ENCODE measurements at places on chromosomes 2 and 18. TPM values are rescaled to one million over a fixed set of nuclear protein-coding genes. Genes with fewer than 3 reads are reported as not detected.
A peak's percentile ranks its signal among the peaks of the same experiment; 100 is the strongest.

DNA sequence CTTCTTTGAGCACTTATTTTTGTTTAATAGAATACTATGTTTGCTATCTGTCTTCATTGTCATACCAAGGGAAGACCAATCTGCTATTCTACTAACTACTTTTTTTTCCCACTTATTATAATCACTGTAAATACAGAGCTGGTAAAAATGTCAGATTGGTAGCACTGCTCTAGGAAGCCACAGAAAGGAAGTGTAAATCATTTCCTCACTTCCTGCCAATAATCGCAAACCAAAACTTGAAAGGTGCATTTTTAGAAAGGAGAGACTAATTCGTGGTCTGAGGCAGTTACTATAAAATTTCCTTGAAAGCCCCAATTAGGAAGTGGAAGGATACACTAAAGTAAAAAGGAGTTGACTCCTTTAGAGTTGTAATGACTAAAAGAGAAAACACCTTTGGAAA, 13.9 kb upstream of the THSD7B start:
- DNase-seq: no peak

Gene IL1RL1
- 0.29 TPM for total RNA-seq

Gene SLC9A4
- total RNA-seq: not detected

Gene HOXD4
- 1.2 TPM for total RNA-seq

DNA sequence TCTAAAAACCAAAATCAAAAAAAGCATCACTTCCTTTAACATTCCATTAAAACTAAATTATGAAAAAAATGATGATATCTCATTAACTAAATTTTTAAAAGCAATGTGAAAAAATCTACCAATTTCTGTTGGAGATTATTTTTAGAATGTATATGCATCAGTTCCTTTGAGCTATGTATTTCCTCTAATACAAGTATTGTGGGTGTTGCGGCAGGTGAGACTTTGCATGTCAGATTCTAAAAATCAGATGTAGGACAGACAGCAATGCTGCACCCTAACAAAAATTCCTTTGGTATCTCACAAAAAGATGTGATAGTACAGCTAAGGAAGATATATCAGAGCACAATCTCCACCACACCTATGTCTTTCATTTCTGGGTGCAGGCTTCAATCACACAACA, 6.8 kb downstream of the MBD2 start:
- no peak for DNase-seq

Gene LMAN1
- total RNA-seq: 189 TPM

DNA sequence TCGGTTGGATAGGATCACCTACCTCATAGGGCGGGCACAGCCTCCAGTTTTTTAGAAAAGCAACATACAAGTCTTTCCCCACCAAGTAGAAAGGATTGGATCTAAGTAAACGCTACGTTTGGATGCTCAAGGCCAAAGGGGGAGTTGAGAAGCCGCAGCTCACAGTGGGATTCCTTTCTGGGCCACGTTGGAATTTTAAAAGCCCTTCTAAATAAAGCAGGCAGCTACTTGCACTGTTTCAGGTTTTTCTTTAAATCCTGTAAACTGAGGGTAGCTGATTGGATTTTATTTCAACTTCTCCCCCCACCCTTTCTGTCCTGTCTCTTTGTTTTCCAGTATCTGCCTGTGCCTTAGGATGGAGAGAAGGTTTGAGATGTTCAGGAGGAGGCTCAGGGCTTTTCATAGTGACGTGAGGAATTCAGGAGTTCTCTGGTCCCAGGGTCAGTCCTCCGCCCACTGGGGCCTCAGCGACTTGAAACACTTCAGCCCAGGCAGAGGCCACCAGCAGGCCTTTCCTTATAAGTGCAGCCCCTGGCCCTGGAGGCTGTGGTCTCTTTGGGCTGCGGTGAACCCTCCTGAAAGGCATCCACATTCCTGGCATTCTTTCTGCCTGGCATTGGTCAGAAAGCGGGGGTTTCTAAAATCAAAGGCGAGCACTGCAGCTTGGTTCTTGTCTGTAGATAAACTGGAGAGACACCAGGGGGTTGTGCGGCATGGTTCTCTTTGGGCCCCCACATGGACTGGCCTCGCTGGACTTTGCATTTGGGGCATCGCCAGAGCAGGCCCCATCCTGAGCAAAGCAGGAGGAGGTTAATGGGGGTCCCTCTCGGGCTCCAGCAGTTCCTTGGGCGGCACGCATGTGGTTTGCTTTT, 44.5 kb downstream of the SH3BP4 start:
- peak; percentile 96 for DNase-seq

Gene CAPN13
- total RNA-seq: not detected

- peak; percentile 83 for DNase-seq
These were observed 76.3 kb downstream of the DDX1 start for GRCh38 chr2:15667809-15668556.

DNA sequence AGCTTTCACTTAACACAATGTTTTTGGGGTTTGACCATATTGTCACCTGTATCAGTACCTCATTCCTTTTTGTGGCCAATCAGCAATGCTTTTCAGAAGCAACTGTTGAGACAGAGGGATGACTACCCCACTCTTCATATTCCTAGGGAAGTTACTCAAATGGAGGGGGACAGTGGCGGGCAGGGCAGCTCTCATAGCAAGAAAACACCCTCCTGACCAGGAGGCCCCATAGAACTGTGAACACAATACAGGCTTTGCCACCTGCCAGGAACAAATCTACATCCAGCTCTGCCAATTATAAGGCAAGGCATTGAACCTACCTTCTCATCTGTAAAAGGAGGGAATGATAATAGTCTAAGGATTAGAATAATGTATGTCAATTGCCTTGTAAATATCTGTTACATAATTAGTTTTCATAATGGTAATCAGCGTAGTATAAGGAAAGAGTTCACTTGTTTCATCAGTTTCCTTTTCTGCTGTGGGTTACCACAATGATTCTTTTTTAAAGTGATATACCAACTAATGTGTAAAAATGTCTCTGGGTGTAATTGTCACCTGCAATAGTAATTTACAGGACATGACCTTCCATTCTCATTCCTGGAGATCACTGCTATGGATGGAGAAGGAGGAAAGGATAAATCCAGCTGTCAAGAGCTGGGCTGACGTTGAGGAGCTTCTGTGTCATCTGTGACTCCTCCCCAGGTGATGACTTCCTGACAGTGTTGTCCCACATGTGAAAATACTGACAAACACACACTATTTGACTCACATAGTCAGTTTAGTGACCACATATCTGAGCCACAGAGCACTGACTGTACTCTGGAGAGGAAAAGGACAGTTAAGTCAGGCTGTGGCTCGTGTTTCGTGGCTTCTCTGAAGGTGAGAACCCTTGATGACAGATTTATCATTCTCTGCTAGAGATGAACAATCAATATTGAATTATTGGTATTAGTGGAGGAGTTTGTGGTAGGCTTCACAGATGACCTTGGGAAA, 13.5 kb downstream of the ALPK2 start:
- DNase-seq: no peak

Gene ESPNL
- total RNA-seq: 9.8 TPM

GRCh38 chr2:196598412-196598811, 41.1 kb upstream of the CCDC150 start:
- DNase-seq: no peak

GRCh38 chr2:238225911-238226697, 13.7 kb downstream of the HES6 start:
- DNase-seq: peak; percentile 87

DNA sequence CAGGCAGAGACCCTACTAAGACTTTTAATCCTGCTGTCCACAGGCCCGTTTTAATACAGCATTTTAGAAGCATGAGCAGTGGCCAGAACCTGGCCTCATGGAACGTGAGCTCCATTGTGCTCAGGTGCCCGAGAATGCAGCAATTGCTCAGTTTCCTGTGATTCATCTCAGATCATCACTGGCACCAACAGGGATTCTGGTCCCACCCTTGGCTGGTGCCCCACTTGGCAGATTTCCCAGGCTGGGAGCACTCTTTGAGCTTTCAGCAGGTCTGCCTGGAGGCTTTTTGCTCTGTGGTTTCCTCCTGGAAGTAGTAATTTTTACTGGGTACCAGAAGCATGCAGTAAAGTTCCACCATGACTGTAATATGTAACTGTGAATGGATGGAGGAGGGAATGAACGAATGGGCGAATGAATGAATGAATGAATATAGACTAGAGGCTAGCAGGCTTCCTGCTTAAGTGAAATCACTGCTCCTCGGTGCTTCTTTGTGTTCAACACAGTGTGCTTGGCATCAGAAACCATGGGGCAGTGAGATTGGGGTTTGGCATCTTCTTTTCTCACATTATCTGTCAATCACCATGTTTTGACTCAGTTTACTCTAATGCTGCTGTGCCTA, 312.9 kb downstream of the PRKCE start:
- DNase-seq: no peak

Gene GCC2
- total RNA-seq: 39.8 TPM

DNA sequence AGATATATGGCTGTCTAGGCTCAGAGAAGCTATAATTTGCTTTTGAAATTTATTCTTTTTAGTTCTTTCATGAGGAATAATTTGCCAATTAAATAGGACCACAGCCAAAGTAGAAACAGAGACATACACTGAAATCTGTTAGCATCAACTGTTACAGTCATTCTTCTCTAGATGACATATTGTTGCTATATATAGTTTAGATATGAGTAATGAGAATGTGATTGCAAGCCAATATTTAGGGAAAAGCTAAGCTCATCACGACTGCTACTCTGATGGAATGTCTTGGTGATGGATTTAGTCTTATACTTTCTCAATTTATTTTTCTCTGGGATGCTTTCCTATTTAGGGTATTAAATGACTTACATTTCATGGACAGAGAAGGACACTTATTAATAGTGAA, 259.1 kb downstream of the LNPK start:
- DNase-seq: no peak

Gene FAM237A
- total RNA-seq: not detected

- no peak for DNase-seq
These were observed 21.1 kb downstream of the MBP start for GRCh38 chr18:77111449-77111848.

Gene ANKRD62
- not detected for total RNA-seq

GRCh38 chr2:212773808-212774339, 235.3 kb upstream of the ERBB4 start:
- no peak for DNase-seq

DNA sequence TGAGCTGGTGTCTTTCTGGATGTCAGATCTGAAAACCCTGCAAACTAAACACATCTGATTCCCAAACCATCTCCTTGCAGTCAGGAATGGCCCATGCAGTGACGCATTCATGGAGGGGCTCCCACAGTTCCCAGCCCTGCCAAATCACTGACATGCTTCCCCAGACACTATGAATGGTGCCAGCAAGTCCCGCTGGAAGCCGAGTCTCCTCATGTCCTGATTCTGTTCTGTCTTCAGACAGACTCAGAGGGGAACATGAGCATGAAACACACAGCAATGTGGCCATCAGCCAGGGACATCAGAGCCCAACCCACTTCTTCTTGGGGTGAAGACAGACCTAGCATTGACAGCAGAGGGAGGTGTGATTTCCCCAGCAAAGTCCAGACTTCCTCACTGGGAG, 83.7 kb downstream of the TTC32 start:
- DNase-seq: no peak

DNA sequence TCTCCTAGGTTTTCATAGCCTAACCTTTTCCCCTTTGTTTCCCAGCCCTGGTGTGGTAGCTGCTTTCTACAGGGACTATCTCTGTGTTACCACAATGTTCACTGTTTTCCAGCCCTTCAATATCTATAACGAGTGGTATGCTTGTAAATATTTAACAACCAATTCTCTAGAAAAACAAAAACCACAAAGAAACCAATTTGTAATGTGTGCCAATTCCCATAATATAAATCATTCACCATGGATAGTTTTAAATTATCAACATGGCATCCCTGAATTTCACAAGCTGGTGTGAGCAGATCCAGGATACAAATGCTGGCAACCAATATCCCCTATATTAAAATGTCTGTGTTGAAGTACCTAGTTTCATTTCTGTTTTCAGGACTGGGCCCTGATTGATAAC, 207.5 kb upstream of the FBXO11 start:
- no peak for DNase-seq

DNA sequence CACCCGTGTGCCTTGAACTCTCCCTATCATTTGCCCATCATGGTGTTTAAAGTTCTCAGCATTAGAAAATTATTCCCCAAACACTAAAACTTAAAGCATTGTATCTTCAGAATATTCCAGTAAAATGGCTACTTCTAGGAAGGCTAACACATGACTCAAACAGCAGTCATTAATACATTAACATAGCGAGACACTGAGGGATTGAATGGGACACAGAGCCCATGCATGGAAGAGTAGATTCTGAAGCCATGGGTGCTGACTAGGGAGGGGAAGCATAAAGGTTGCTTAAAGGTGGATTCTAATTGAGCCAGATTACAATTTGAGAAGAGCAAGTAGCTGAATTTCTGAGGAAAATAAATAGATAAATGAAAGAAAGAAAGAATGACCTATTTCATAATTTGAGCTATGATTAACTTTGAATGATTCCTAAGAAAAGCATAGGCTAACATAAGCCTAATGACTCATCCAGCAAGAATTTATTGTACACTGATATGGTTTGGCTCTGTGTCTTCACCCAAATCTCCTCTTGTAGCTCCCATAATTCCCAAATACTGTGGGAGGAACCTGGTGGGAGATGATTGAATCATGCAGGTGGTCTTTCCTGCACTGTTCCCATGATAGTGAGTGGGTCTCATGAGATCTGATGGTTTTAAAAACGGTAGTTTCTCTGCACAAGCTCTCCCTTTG, 79.8 kb upstream of the PIK3C3 start:
- peak; percentile 18 for DNase-seq

Gene METTL21A
- total RNA-seq: 8.5 TPM

Gene INHA
- total RNA-seq: 0.29 TPM

Gene NEU2
- not detected for total RNA-seq

DNA sequence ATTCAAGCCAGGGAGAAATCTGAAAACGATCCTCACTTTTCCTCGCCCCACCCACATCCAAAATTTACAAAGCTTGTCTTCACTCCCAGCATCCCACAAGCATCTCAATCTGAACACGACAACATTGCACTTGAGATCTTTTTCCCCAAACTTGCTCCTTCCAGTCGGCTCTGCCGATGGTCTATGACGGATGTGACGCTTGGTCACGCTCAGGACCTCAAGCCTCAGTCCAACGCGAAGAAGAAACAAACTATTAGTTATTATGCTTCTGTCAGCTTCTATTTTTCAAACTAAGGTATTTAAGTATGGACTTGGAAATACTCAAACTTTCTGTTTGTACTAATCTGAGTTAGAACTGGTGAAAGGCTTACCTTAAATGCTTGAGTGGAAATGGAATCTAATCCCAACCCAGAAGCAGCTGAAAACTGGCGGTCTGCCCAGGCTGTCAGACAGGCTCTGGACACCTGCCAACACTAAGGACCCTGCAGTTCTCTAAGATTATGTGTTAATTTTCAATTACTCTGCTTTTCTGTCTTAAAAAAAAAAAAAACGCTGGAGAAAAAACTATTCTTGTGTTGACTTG, 132.1 kb upstream of the DNMT3A start:
- no peak for DNase-seq

Gene SH2D6
- not detected for total RNA-seq

GRCh38 chr2:74870951-74871350, 37.0 kb downstream of the HK2 start:
- DNase-seq: no peak

Measured in osteoblast (primary cell).